ENCODE measurements at places on chromosomes 13 and 19.

DNA sequence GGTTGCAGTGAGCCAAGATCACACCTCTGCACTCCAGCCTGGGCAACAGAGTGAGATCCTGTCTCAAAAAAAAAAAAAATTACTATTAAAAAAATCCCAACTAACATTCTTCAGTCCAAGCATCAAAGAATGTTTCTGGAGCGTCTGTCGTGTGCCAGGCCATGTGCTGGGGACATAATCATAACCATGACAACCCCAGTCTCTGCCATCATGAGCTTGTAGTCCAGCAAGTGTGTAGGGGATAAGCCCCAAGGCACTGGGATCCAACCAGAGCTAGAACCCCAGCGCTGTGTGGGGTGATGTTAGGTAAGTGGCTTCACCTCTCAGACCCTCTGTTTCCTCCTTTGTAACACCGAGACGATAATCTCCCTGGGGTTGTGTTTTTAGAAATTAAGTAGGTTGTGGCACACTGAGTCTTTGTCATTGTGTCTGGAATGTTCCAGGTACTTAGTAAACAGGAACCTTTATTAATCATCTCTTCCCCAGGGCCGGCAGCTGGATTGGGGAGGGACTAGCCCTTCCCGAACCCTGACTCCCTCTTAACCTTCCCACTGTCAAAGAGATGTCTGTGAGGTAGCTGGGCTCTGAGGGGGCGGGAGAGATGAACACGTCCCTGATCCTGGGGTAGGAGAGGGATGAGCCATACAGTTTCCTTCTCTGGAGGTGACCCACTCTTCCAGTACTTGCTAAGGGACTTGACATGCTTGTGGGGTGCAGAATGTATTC, 5.2 kb downstream of the ITPKC start:
- DNase-seq: no peak

- DNase-seq: no peak
These were observed 147.8 kb downstream of the SLITRK6 start for GRCh38 chr13:85651440-85651839.

GRCh38 chr19:656751-657559, 6.1 kb downstream of the RNF126 start:
- no peak for DNase-seq

GRCh38 chr19:3950871-3951861, 18.3 kb downstream of the NMRK2 start:
- no peak for DNase-seq

DNA sequence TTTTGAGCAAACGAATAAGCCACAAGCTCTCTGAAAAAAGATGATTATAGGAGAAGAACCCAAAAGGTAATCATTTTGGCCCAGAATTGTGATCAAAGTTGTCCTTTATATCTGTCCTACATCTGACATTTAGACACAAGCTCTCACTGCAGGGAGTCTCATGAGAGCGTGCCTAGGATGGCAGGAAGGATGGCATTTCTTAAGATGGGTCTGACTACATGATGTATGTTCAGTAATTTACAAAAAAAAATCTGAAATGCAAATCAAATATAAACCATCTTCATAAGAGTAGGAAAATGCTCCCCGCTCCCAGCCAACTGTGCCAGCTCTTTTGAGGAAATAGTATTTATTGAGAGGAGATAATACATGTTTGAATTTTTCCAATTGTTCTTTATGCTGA, 81.0 kb upstream of the MBNL2 start:
- no peak for DNase-seq

- no peak for DNase-seq
These were observed 18.9 kb downstream of the TGFB1 start for GRCh38 chr19:41334793-41335192.

- no peak for DNase-seq
These were observed 367.3 kb downstream of the DCT start for GRCh38 chr13:94112227-94112626.

DNA sequence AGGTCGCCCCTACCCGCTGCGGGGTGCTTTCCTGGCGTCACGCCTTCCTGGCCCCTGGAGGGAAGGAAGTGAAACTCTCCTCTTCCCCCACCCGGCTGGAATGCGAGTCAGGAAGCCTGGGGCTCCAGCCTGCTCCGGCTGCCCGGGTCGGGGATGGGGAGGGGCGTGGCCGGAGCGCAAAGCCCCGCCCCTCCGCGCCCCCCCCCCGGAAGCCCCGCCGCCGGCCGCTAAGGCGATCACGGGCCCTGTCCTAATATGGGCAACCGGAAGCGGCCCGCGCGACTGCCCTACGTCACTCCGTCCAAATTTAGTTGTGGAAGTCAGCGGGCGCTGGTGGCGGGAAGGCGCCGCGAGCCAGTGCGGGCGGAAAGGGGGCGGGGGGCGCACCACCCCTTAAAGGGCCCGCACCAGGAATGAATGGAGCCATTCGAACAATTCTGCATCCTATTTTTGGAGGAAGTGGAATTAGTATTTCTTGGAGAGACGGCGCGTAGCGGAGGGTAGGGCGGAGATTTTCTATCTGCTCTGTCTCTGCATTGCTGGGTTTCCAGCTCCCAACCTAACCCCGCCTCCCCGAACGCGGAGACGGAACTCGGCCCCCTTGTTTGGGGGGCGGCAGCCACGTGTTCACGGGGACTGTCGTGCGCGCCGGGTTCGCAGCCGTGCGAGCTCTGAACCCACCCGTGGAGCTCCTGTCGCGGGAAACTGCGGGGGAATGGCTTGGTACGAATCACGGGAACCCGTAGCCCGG, 1.6 kb downstream of the IER2 start:
- peak; percentile 92 for DNase-seq

DNA sequence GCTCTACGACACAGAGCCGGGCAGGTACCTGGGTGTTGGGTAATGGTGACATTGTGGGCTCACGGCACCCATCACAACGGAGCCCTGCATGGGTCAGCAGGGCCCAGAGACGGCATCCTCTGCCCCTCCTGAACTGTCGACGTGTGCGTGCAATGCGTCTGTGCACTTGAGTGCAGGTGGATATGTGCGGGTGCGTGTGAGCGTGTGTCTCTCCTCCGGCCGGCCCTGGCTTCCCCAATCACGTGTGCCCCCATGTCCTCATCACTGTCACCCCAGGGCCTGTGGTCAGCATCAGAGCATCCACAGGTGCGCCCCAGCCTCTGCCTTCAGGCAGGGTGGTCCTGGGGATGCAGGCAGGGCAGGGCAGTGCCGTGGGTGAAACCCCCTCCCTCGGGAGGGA, 37.2 kb upstream of the TPM4 start:
- no peak for DNase-seq

All from activated CD8-positive, alpha-beta memory T cell treated with anti-CD3 and anti-CD28 coated beads for 1 hour (primary cell).